ENCODE measurements at places on chromosomes 2 and 18.

DNA sequence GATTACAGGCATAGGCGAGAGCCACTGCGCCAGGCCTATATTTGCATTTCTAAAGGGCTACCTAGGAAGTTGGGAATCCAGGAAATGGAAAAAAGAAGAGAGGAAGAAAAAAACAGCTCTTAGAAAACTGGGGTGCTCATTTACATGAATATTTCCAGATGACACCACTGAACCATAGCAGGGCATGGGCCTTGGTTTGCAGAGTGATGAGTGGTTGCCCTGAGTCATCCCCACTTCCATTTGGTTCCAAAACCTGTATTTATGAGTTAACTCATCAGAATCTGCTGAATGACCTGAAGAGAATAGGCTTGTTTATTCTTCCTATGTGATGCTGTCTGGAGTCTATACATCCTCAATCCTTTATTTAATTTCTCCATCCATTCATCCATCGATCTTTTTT, 36.2 kb downstream of the EHD3 start:
- DNase-seq, result no peak

DNA sequence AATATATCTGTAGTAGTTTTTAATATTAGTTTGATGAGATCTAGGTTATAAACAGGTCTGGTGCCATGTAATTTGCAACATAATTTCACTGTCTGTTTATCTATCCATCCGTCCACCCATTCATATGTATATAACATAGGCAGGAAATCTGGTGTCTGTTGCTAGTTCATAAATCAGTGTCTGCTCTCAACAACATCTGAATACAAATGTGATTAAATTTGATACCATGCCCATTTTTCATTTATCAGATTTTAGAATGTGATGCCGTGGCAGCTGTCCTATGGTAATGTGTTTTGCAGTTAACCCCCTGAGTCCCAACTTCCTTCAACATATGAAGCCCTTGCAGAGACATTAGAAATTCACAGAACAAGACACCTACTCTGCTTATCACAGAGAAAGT, 228.4 kb downstream of the CMPK2 start:
- DNase-seq, result no peak

- no peak for DNase-seq
Measured at GRCh38 chr2:44455877-44456276, 94.1 kb downstream of the CAMKMT start.

- no peak for DNase-seq
Measured at GRCh38 chr2:173323371-173323770, 31.3 kb upstream of the CDCA7 start.

DNA sequence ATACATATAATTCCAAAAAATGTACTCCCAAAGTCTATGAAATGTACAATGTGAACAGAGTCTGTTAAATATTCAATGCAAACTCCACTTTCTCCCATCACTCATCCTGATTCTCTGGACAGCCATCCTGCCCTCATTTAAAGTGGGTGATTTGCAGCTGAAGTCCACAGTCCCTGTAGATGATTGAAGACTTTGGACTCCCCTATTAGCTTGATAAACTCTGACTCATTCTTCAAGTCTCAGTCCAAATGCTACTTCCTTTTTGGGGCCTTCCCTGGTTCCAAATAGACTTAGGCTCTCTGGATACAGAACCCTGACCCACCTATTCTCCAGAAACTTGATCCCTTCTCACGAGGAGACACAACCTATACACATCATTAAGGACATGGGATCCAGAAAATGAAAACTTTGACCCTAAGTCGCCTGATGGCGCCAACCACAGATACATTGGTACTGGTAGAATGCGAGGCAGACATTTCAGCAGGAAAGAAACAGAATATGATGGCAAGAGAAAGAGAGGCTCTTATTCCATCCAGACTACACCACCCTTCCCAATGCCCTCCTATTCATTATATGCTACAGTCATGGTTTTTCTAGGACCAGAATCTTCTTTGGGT, 122.7 kb downstream of the VIT start:
- no peak for DNase-seq

DNA sequence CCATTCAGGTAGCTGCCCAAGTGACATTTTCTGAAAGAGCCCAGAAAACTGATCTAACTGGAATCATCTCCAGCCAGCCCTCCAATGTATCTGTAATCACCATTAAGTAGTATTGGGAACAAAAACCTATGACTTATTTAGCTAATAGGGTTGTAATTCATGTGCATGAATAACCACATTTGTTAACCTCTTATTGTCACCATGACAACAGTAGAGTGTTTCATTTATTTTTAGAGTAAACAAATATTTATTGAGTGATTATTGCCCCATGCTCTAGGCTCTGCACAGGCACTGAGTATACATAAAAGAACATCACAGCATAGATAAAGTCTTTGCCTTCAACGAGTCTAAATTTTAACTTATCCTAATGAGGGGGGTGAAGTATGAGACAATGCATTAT, 265.4 kb upstream of the UBE2E3 start:
- DNase-seq, result no peak

DNA sequence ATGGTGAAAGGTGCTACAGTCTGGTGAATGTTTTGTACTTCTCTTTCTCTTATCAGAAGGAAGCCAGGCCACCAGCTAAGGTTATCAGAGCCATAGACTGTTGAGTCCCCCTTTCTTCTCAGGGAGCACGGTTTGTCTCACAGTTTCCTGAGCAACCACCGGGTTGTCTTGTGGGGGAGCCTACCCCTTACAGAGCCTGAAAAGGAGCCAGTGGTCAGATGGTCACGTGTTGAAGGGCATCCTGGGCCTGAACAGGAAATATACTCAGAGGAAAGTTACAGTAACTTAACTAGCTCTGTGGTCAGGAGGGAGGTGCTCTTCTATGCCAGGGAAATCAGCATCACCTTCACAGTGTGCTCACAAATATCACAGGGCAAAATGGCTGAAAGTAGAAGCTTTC, 11.6 kb downstream of the CD28 start:
- peak; percentile 34 for DNase-seq

Data from stimulated activated CD8-positive, alpha-beta memory T cell treated with anti-CD3 and anti-CD28 coated beads, Interleukin-2, amount 100 ng/mL, for 1 hour (primary cell).